Neural progenitor cell (in vitro differentiated cells): ENCODE measurements at places on chromosomes 2 and 18.

DNA sequence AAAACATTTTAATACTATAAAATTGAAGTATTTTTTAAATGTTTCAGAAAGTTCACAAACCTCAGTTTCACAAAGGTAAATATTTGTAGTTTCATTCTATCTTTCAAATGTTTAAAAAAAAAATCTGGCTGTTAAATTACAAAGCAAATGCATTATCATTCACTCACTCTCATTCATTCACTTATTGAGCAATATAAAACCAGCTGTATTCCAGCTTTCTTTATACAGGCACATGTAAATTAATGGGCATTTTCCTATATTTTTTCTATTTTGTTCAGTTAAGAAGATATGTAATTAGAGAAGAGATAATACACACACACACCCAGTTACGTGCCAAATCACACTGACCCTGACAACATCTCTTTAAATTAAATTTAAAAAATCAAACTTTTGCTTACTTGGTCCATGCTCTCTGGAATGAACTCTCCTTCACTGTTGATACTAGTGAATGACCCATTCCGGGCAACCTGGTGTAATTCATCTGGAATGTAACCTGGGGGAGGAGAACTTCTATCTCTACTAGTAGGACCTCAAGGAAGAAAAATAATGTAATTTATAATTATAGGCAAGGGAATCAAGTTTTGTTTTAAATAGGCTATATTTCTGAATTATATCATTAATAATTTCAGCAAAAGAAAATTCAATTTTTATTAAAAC is 32.5 kb upstream of the ERCC3 start:
- no peak for DNase-seq
- no peaks in the 10 kb centered on the region for H3K4me1 ChIP-seq
- no peak overlapping the region for H3K27ac ChIP-seq
- no peaks in the 10 kb centered on the region for H3K27me3 ChIP-seq

DNA sequence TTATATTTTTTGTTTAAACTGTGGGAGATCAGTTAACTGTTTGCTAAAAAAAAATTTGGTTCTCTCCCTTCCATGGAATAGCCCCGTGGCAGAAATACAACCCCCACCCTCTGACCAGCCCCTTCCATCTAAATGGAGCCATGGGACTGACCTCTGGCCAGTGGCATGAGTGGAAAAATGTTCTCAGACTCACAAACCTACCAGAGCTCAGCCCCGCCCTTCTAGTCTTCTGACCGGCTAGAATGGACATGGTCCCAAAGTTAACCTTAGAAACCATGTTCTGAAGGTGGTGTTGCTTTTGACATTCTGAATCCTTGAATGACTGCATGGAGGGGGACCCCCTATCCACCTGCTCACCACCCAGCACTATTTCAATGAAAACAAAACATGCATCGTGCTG is 1.3 kb upstream of the CHRNA1 start:
- H3K4me1 ChIP-seq, result peaks cover 14% of the 10 kb centered on the region
- no peak overlapping the region for H3K4me3 ChIP-seq
- H3K36me3 ChIP-seq, result no peaks in the 10 kb centered on the region
- no peak for DNase-seq

DNA sequence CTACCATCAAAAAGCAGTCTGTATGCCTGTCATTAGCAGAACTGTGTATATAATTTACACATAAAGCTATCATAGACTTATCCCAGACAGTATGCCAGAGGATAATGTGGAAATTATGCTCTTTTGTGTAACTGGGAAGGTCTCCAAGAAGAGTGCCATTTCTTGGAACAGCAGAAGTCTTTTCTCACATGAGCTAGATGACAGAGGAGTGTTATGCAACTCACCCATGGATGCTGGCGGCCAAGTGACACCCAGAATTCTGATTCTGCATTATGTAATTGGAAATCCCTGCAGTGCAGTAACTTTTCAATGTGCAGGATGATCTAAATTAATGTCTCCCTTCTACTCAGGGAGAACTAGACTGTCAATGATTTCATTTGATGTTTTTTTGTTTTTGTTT is 160.0 kb downstream of the UBE2E3 start:
- H3K27me3 ChIP-seq, result no peaks in the 10 kb centered on the region
- no peak overlapping the region for H3K4me3 ChIP-seq
- no peaks in the 10 kb centered on the region for H3K4me1 ChIP-seq
- no peak overlapping the region for H3K27ac ChIP-seq
- no peaks in the 10 kb centered on the region for H3K36me3 ChIP-seq

DNA sequence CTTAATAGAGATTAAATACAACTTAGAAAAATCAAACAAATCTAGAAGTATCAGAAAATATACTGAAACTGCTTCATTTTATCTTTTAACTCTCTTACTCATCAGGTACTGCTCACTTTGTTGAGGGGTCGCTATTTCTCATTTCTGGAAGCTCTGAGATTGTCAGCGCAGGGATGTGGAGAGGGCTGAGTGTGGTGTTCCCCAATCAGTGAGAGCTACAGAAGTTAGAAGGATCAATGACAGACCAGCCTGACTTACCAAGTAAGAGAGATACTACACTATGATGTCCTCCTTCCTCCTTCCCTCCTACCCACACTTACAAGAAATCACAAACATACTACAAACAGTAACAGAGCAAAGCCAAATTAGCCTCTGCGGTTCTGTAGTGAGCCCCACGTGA is 8.1 kb downstream of the GCFC2 start:
- no peaks in the 10 kb centered on the region for H3K4me1 ChIP-seq
- H3K27ac ChIP-seq, result no peak overlapping the region
- no peaks in the 10 kb centered on the region for H3K27me3 ChIP-seq
- H3K36me3 ChIP-seq, result peaks cover 20% of the 10 kb centered on the region

- H3K4me1 ChIP-seq, result peaks cover 20% of the 10 kb centered on the region
- no peak overlapping the region for H3K27ac ChIP-seq
- DNase-seq, result no peak
- peaks cover 9% of the 10 kb centered on the region for H3K36me3 ChIP-seq
These were observed 10.7 kb downstream of the ZBTB14 start for GRCh38 chr18:5284808-5285207.

GRCh38 chr18:50820901-50821520 is 1.2 kb upstream of the MRO start:
- peaks cover 27% of the 10 kb centered on the region for H3K4me1 ChIP-seq
- no peak for DNase-seq
- no peaks in the 10 kb centered on the region for H3K36me3 ChIP-seq
- no peak overlapping the region for H3K27ac ChIP-seq
- no peak overlapping the region for H3K4me3 ChIP-seq
- no peaks in the 10 kb centered on the region for H3K27me3 ChIP-seq

GRCh38 chr2:239876948-239877289 is 148.2 kb downstream of the NDUFA10 start:
- no peak overlapping the region for H3K4me3 ChIP-seq
- H3K27ac ChIP-seq, result no peak overlapping the region
- no peaks in the 10 kb centered on the region for H3K4me1 ChIP-seq

DNA sequence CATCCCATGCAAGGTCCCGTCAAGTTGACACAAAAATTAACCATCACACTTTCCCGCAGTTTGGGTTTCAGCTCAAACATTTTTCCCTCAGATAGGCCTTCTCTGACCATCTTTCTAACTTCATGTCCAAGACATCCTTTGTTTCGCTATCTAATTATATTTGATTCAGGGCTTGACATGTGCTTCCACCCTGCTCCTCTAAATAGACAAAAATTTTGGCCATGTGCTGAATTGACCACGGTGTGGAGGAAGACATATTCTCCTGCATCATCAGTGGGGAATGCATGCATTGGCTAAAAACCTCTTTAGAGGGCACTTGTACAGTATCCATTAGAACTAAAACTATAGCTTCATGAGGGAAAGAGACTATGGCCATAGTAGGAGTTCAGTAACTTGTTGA is 81.2 kb downstream of the PLCL1 start:
- no peaks in the 10 kb centered on the region for H3K36me3 ChIP-seq
- no peak for DNase-seq
- H3K27ac ChIP-seq, result no peak overlapping the region
- H3K4me1 ChIP-seq, result no peaks in the 10 kb centered on the region
- H3K4me3 ChIP-seq, result no peak overlapping the region

DNA sequence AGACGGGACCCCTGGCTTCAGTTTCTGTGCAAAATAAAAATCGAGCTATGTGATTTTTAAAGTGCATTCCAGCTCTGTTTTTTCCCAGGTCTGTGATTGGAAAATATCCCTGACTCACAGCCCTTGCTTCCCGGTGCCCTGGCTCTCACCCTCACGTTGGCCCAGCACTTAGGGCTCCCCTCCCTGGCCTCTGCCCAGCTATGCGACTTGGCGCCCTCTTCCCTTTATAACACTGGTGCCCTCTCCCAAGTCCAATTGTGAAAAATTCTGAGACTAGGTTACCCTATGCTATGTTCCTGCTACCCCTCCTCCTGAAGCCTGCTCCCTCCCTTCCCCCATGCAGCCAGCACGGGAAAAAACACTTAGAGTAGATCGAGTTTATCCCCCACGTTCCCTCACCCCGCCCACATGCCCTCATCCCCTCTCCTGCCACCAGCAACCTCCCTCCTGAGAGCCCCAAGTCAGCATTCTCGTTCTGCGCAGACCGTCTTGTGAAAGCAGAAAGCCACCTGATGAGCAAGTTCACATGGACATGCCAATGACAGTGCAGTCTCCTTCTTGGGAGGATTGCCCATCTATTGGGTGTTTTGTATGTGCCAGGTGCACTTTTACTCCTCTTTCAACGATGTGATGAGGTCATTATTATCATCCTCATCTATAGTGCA is 228.8 kb downstream of the VAPA start:
- peaks cover 11% of the 10 kb centered on the region for H3K4me1 ChIP-seq

DNA sequence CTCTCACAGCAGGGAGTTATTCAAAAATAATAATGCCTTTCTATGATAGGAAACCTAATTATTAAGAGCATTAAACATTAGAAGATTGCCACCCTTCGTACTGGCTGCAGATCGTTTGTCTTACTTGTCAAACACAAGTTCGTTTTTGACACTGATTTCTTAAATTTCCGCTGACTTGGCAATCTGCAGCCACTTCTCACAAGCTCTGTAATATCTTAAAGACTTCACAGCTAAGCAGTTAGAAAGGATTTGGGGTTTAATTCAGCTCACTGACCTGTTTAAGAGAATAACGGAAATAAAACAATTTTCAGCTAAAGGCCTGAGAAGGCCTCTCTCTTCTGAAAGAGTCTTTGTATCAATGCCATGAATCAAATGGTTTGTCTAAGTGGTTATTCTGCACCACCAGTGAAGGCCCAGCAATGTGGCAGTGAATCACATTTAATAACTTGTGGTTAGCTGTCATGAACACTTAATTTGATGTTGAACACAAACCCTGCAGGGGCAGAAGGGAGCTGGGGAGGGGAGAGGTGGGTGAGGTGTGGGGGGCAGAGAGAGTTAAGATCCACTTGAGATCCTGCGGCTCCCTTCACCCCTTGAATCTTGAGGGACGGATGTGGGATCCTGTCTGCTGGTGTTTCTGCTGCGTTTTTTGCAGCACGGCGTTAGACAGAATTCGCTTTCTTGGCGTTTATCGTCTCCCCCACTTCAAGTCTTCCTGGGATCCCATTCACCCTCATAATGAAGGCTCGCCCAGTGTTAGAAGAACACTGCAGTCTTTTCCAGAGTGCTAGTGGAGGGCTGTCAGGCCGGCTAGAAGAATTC is 145.4 kb upstream of the SATB2 start:
- peaks cover 10% of the 10 kb centered on the region for H3K4me1 ChIP-seq
- H3K27ac ChIP-seq, result no peak overlapping the region
- peaks cover 26% of the 10 kb centered on the region for H3K27me3 ChIP-seq
- DNase-seq, result no peak

DNA sequence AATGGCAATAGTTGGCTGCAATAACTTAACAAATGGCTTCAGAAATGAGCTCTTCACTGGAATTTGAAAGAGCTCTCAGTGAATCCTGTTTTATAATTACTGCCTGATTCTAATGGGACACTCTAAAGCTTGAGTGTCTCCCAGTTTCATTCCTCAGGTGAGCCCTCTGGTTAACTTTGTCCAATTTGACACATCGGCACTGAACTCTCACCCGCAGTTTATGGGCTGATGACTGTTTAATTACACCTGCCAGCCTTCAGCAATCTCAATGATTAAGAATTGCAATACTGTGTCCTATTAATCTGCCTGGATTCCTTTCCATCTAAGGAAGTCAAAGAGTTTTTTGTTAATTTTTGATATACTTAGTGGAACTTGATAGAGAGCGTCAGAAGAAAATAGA is 110.7 kb upstream of the NABP1 start:
- no peak overlapping the region for H3K27ac ChIP-seq
- no peaks in the 10 kb centered on the region for H3K36me3 ChIP-seq
- no peaks in the 10 kb centered on the region for H3K27me3 ChIP-seq

- no peak for DNase-seq
- H3K27me3 ChIP-seq, result no peaks in the 10 kb centered on the region
- peaks cover 30% of the 10 kb centered on the region for H3K4me1 ChIP-seq
These were observed 168.4 kb downstream of the LTBP1 start for GRCh38 chr2:33115196-33115595.

DNA sequence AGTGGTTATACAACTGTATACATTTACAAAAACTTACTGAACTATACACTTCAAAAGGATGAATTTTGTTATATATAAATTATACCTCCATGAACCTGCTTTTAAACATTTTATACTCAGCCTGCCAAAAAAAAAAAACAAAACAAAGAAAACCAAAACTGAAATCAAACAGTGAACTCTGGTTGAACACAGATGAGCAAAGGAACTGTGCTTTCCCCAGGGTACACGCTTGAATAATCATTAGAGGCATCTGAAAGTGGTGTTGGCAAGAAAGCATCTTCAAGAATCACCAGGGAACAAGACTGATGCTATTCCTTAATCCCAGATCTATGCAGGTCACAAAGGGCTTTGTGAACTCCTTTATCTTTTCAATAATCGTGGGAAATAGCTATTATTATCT is 77.0 kb upstream of the LYPD1 start:
- no peaks in the 10 kb centered on the region for H3K27me3 ChIP-seq
- DNase-seq, result no peak
- H3K4me3 ChIP-seq, result no peak overlapping the region
- no peak overlapping the region for H3K27ac ChIP-seq
- H3K4me1 ChIP-seq, result no peaks in the 10 kb centered on the region
- no peaks in the 10 kb centered on the region for H3K36me3 ChIP-seq

DNA sequence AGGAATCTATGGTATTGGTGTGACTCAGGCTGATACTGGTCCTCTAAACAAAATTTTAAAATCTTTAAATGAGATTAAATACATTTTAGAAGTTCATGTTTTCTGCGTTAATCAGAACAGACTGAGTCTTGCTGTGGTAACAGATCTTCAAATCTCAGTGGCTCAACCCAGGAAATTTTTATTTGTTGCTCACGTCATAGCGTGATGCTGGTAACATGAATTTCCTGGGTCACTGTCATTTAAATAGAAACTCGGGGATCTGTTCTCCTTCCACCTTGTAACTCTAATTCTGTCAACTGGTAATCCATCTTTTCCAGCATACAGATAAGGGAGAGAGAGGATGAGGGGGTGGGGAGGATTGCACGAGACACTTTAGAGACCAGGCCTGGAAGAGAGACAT is 90.0 kb downstream of the CDC42EP3 start:
- no peaks in the 10 kb centered on the region for H3K36me3 ChIP-seq
- no peak overlapping the region for H3K27ac ChIP-seq
- H3K4me1 ChIP-seq, result peaks cover 12% of the 10 kb centered on the region
- no peak for DNase-seq
